Tongue (tissue), 3 donors: ENCODE measurements at places on chromosomes 11 and 22.

DNA sequence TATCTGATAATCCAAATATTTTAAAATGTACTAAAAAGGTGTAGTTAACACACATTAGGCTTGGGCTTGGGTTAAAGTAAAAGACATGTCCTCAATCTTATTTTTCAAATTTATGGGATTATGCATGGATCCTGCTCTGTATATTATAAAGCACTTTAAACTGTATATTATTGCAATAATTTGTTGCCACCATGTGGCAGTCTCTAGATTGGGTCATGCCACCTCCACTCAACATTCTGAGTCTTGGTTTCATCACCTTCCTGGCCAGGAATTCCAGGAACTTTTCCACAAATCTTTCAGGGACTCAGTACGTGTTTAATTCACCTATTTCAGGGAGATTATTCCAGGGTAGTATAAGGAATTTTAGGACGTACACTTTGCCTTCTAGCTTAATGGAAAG is 695.5 kb downstream of the FAM181B start:
- no peak for DNase-seq

DNA sequence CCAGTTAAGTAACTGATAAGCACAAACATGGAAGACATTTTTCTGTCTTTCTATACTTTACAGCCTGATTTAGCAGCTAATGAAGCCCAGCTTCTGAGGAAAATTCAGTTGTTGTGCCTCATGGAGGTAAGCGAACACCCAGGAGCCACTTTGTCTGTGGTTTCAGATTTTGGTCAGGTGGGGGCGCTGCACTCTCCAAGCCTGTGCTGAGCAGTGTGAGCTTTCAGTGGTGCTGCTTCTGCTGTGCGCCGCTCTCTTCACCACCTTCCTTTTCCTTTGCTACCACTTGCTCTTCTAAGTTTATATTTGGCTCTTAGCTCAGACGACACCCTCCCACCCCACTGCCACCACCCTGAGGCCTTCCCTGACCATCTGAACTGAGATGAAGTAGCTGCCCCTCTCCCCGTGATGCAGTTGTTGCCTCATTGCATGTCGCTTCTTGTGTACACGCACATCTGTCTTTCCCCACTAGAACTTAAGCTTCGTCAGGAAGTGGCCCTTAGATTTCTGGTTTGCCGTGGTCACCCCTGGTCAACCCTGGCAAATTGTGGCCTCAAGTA is 14.0 kb downstream of the PSMD13 start:
- DNase-seq, result peak; percentile 60

DNA sequence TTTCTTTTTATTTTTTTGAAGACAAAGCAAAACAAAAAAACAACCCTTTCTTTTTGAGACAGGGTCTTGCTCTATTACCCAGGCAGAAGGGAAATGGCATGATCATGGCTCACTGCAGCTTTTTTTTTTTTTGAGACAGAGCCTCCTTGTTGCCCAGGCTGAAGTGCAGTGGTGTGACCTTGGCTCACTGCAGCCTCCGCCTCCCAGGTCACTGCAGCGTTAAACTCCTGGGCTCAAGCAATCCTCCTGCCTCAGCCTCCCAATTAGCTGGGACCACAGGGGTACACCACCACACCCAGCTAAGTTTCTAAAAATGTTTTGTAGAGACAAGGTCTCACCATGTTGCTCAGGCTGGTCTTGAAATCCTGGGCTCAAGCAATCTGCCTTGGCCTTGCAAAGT is 124.6 kb downstream of the ABTB2 start:
- no peak for DNase-seq

DNA sequence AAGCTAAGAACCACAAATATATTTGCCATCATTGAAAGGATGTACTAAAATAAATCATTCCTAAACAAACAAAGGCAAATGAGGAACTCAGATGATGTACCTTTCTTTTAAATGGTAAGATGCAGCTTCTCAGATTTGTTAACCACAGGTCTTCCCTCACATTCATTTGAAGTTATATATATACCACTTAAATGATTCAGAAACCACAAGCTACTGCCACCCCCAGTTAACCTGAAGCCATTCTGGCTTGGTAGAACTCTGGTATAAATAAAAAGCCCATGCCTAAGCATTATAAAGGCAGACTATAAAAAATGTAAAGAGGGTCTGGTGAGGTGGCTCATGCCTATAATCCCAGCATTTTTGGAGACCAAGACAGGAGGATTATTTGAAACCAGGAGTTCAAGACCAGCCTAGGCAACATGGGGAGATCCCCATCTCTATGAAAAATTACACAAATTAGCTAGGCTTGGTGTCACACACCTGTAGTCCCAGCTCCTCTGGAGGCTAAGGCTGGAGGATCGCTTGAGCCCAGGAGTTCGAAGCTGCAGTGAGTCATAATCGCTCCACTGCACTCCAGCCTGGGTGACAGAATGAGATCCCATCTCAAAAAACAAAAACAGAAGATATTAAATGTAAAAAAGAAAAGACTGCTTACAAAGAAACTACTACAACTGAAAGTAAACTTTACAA is 1185.3 kb downstream of the JRKL start:
- no peak for DNase-seq

DNA sequence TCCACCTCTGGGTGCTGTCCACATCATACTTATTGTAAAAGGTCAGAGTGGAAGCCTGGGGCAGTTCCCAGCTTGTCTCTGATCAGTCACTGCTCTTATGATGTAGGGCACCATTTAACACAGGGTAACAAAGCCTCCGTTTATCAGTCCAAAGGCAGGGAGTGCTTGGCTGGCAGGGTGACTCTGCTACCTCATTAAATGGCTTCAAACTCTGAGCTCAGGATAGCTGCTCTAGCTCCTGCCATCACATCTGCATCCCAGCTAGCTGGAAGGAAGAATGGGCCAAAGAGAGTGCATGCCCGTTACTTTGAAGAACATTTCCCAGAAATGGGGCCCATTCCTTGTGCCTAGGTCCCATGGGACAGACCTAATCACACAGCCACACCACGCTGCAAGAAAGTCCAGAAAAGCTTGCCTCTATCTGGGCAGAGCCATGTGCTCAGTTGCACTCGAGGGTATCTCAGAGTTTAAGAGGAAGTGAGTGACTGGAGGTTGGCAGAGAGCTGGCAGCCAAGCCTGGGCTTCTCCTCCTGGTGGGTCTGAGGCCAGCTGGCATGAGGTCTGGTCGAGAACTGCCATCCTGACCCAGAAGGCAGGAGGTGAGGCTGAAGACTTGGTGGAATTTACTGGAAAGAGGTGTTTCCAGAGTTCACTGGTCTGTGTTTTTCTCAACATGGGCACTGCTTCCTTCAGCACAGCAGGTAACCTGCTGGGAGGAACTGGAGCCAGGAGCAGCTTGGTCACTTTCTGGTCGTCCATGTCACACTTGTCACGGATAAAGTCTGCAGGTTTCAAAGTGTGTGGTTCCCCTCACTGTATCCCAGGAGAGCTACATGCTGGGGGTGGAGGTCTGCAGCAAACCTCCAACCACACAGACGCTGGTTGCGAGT is 935.7 kb downstream of the BRD1 start:
- no peak for DNase-seq
